Left renal pelvis (tissue), 4 donors: ENCODE measurements at places on chromosomes 5 and 9. TPM values are rescaled to one million over a fixed set of nuclear protein-coding genes. Genes with fewer than 3 reads are reported as not detected.

COL27A1 gene
- 36.2 TPM for polyA plus RNA-seq

SOWAHA gene
- polyA plus RNA-seq: 5.1 TPM

PCDHB3 gene
- polyA plus RNA-seq: 3.9 TPM

GRCh38 chr5:27494887-27495286, 456.5 kb upstream of the CDH9 start:
- no peak for DNase-seq

DNA sequence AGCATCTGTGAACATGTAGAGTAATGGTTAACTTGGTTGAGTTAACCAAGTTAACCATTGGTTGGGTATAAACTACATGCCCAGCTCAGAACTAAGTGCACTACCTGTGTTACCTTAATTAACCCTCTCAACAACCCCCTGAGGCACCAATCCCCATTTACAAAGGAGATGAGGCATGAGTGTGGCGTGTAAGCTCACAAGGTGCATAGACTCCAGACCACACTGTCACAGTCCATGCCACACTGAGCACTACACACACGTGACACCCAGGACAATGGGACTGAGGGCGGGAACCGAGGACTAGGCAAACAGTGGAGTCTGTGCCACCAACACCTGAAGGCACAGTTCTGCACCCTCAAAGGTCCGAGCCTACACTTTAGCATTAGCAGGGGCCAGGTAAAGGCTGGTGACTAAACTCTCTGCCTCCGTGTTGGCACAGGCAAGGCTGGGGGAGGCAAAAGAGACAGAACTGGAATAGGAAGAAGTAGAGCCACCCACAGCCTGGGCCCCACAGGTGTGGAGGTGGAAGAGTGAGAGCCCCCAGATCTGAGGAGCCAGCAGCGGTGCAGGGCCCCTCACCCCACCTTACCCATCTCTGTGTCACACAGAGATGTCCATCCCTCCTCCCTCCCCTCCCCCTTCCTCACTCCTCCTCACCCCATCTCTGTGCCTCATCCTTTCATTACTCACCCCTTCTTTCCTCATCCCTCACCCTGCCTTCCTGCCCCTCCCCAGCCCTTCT, 2.2 kb upstream of the DNAJB5 start:
- no peak for DNase-seq
